ENCODE measurements at places on chromosomes 12 and 14. TPM values are rescaled to one million over a fixed set of nuclear protein-coding genes. Genes with fewer than 3 reads are reported as not detected.

TMEM132D gene
- polyA plus RNA-seq = not detected

ENDOU gene
- 0.21 TPM for polyA plus RNA-seq

TRPV4 gene
- 1.2 TPM for polyA plus RNA-seq

ERP27 gene
- 0.06 TPM for polyA plus RNA-seq

TAS2R7 gene
- not detected for polyA plus RNA-seq

SPX gene
- 0.16 TPM for polyA plus RNA-seq

BIN2 gene
- polyA plus RNA-seq = not detected

CYP27B1 gene
- polyA plus RNA-seq = 43.4 TPM

HEATR5A gene
- 6.9 TPM for polyA plus RNA-seq

RHEBL1 gene
- 6.3 TPM for polyA plus RNA-seq

PELI2 gene
- polyA plus RNA-seq = 0.04 TPM

GLTP gene
- polyA plus RNA-seq = 35.4 TPM

HNRNPC gene
- polyA plus RNA-seq = 620 TPM

TPH2 gene
- not detected for polyA plus RNA-seq

SPSB2 gene
- 14.2 TPM for polyA plus RNA-seq

ANO2 gene
- not detected for polyA plus RNA-seq

CALM1 gene
- polyA plus RNA-seq = 452 TPM

FLVCR2 gene
- polyA plus RNA-seq = 0.07 TPM

LRP1-AS gene
- not detected for polyA plus RNA-seq

SYCP3 gene
- polyA plus RNA-seq = 0.07 TPM

BBOF1 gene
- 1.2 TPM for polyA plus RNA-seq

HEBP1 gene
- 40.3 TPM for polyA plus RNA-seq

SLC10A1 gene
- not detected for polyA plus RNA-seq

ASCL1 gene
- not detected for polyA plus RNA-seq

TMEM119 gene
- 0.04 TPM for polyA plus RNA-seq

DLK1 gene
- polyA plus RNA-seq = not detected

PDE6H gene
- polyA plus RNA-seq = not detected

ST8SIA1 gene
- 0.58 TPM for polyA plus RNA-seq

CMA1 gene
- not detected for polyA plus RNA-seq

GALC gene
- 2.8 TPM for polyA plus RNA-seq

PPP1R1A gene
- not detected for polyA plus RNA-seq

GALNT8 gene
- polyA plus RNA-seq = not detected

OTX2 gene
- polyA plus RNA-seq = not detected

SPPL3 gene
- polyA plus RNA-seq = 29.8 TPM

BCDIN3D gene
- polyA plus RNA-seq = 2.4 TPM

SOAT2 gene
- not detected for polyA plus RNA-seq

GNB3 gene
- polyA plus RNA-seq = 3.0 TPM

RD3L gene
- not detected for polyA plus RNA-seq

MYL2 gene
- polyA plus RNA-seq = 0.30 TPM

SLC39A5 gene
- not detected for polyA plus RNA-seq

CCDC177 gene
- not detected for polyA plus RNA-seq

ACSS3 gene
- polyA plus RNA-seq = 0.02 TPM

CCDC175 gene
- polyA plus RNA-seq = not detected

ANKRD13A gene
- 29.2 TPM for polyA plus RNA-seq

CHGA gene
- not detected for polyA plus RNA-seq

MSI1 gene
- polyA plus RNA-seq = not detected

FAR2 gene
- 5.8 TPM for polyA plus RNA-seq

TGM1 gene
- 4.4 TPM for polyA plus RNA-seq

TAS2R9 gene
- not detected for polyA plus RNA-seq

SLC6A12 gene
- not detected for polyA plus RNA-seq

ZBTB42 gene
- 1.8 TPM for polyA plus RNA-seq

GZMB gene
- polyA plus RNA-seq = not detected

DBX2 gene
- not detected for polyA plus RNA-seq

Data from foreskin keratinocyte (primary cell).